Regular cardiac myocyte (primary cell): ENCODE measurements at places on chromosomes 11 and 22. TPM values are rescaled to one million over a fixed set of nuclear protein-coding genes. Genes with fewer than 3 reads are reported as not detected.

The PAX6 gene
- not detected in 2 replicates for total RNA-seq

The BIK gene
- under 0.01 TPM in 1 of 2 replicates, not detected in the other for total RNA-seq

The FXYD6 gene
- under 0.01 and 0.28 TPM in 2 replicates for total RNA-seq

The ZNF74 gene
- 7.0 and 8.4 TPM in 2 replicates for total RNA-seq

The DDI1 gene
- not detected in 2 replicates for total RNA-seq

The OR52K2 gene
- not detected in 2 replicates for total RNA-seq

The KRTAP5-1 gene
- not detected in 2 replicates for total RNA-seq

The SPA17 gene
- 8.2 and 13.0 TPM in 2 replicates for total RNA-seq

The OR8J3 gene
- not detected in 2 replicates for total RNA-seq

The ELMOD1 gene
- 1.7 and 2.8 TPM in 2 replicates for total RNA-seq

The TMEM86A gene
- total RNA-seq: 0.38 and 0.56 TPM in 2 replicates

The RAB36 gene
- total RNA-seq: 1.1 and 3.3 TPM in 2 replicates

The PKDREJ gene
- total RNA-seq: under 0.01 TPM in 1 of 2 replicates, not detected in the other

The H19 gene
- 9.2 and 52.7 TPM in 2 replicates for total RNA-seq

The B3GAT1 gene
- under 0.01 TPM in 2 replicates for total RNA-seq

The SORL1 gene
- 1.7 and 5.2 TPM in 2 replicates for total RNA-seq
